ENCODE measurements at places on chromosomes 5 and 9.

- DNase-seq = no peak
Observed at GRCh38 chr5:35780236-35780635, 76.5 kb upstream of the IL7R start.

DNA sequence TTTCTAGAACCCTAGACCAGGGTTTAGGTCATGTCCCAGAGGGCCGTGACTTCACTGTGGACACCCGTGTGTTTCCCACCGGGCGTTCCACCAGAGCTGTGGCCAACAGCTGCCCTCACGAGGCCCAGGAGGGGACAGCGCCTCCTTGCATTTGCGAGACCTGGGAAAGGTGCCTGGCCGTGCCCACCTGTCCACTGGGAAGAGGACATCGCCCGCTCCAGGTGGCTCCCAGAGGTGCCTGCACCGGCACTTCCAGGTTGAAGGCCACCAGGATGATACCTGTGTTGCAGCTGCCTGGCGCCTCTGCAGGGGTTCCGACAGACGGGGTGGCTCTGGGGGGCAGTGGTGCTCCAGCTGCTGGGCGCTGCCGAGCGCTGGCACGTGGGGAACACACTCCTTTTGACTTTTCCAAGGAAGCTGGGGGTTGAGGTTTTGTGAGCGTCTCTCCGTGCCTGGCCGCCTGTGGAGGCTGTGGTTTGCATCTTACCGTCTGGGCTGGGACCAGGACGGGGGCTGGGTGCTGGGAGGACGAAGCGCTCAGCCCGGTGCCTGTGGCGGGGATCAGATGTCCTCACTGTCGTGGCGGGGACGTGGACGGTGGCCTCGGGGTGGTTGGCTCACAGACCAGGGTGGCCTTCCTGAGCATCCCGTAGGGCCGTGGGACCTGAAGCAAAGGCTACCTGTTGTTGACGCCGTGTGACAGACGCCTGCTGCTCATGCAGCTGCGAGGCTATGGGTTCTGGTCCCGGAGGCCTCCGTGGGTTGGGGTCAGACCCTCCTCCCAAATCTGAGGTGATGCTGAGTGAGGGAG, 19.2 kb downstream of the NKD2 start:
- peak; percentile 15 for DNase-seq

- no peak for DNase-seq
Observed at GRCh38 chr5:54838843-54839242, 146.6 kb downstream of the ESM1 start.

DNA sequence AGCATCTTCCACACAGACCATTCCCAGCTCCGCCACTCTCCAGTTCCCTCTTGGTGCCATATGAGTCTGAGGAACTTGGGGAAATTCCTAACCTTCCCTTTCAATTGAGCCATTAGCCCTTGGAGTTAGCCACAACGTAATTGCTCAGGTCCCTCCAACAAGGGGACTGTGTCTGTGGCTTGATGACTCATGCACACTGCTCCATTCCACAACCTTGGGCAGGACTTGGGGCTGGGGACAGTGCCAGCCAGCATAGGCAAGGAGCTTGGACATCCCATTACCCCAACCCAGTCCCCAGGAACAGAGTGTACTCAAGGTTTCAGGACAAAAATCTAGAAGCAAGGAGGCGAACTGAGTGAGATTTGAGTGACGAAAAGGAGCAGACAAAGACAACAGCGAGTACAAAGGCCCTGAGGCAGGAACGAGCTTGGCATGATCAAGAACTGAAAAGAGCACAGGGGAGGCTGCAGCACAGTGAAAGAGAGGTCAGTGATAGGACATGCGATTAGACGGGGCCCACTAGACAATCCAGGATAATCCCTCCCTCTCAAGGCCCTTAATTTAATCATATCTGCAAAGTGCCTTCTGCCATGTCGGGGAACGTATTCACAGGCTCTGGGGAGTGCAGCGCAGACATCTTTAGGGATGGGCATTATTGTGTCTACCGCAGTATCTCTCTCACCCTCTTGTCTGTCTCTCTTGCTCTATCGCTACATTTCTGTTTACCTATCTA, 16.0 kb upstream of the JADE2 start:
- DNase-seq = peak; percentile 46

DNA sequence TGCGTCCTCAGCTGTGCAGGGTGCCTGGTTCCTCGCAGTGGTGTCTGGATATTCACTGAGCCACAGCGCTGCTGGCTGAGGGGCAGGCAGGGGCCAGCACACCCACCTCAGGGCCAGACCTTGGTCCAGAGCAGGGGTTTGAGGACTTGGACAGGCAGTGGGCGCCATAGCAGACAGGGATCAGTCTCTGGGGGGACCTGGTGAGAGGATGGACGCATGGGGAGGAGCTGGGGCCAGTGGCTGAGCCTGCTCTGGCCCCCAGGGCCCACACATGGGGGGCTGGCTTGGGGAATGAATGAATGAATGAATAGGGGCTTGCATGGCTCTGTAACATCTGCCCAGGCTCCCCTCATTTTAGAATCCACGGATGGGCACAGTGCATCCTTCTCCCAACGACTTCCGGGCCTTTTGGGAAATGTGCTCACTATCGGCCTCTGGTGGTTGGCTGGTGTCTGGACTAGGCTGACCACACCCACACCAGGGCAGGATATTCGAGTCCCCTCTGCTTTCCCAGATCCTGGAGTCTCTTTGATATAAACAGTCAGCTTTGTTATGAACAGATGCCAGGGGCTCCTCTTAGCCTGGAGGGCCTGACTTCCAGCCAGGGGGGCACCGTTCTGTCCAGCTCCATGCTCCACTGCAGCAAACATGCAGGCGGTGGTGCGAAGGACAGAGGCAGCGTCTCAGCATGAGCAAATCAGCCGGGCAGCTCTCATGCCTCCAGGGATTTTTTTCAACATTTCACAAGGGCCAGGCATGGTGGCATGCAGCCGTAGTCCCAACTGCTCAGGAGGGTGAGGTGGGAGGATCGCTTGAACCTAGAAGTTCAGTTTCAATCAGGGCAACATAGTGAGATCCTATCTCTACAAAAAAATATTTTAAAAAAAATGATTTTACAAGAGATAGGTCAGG, 62.6 kb downstream of the NEK6 start:
- DNase-seq = peak; percentile 20

DNA sequence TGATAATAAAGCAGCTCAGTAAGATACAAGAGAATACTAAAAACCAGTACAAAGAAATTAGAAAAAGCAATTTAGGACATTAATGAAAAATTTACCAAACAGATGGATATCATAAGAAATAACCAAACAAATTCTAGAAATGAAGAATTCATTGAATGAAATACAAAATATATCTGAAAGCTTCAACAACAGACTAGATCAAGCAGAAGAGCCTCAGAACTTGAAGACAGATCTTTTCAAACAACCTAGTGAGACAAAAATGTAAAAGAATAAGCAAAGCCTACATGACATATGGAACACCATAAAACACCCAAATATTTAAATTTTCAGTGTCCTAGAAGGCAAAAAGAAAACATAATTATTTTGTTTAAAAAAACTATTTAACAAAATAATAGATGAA, 66.9 kb downstream of the SKIC3 start:
- no peak for DNase-seq

GRCh38 chr5:9063615-9064245, 482.1 kb downstream of the SEMA5A start:
- no peak for DNase-seq

DNA sequence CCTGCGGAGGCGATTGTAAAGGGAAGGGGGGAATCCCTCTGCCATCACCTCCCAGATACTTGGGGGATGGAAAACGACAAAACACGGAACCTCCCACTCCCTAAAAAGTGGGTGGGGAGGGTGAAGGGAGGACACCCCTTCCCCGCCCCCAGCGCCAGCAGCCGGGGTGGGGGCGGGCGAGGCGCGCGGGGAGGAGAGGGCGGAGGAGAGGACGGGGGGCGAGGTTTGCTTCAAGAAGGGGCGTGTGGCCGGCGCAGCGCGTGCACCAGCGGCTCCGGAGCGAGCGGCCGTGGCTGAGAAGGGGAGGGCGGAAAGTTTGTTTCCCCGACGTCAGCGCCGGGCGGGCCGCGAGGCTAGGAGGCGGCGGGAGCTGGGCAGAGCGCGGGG, at the start of gene PRRX2:
TSS of gene PRRX2 (plus strand) at position 259 of the 387 bp plus-strand sequence. CDS start 221 bp downstream, outside the sequence.
- DNase-seq = no peak

GRCh38 chr9:109253637-109254284, 67.1 kb downstream of the EPB41L4B start:
- no peak for DNase-seq

GRCh38 chr9:3972687-3973086, 327.2 kb downstream of the GLIS3 start:
- DNase-seq = no peak
